Breast epithelium (tissue), 4 donors: ENCODE measurements at places on chromosomes 12 and 14. TPM values are rescaled to one million over a fixed set of nuclear protein-coding genes. Genes with fewer than 3 reads are reported as not detected.
A peak's percentile ranks its signal among the peaks of the same experiment; 100 is the strongest.

- no peak for DNase-seq
These were observed 17.4 kb downstream of the TAMALIN start for GRCh38 chr12:52023976-52024688.

- no peak for DNase-seq
These were observed 18.9 kb upstream of the CD27 start for GRCh38 chr12:6425590-6426531.

GRCh38 chr14:60245380-60246177 lies 3.4 kb upstream of the PPM1A start:
- DNase-seq = no peak

- no peak for DNase-seq
These were observed 12.9 kb upstream of the TUBA1A start for GRCh38 chr12:49201595-49202295.

GRCh38 chr14:52977798-52978197 lies 26.9 kb upstream of the FERMT2 start:
- no peak for DNase-seq

The CLEC4C gene
- total RNA-seq = not detected

DNA sequence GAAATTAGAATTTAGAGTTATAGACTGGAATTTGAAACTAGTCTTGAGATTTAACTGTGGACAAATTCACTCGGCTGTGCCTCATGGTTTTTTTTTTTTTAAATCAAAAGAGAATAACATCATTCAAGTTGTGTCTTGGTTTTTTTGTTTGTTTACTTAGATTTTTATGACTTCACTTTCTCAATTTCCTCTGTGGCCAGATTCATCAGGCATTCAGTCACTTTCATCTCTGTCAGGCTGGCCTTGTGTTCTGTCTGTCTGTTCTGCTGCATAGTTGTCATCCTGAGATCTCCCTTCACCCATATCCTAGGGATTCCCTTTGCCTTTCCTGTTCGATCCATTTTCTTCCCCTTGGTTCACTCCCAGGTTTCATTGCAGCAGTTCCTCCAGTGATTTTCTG lies 10.0 kb downstream of the MARK3 start:
- no peak for DNase-seq

The TBC1D30 gene
- 11.9 TPM for total RNA-seq

DNA sequence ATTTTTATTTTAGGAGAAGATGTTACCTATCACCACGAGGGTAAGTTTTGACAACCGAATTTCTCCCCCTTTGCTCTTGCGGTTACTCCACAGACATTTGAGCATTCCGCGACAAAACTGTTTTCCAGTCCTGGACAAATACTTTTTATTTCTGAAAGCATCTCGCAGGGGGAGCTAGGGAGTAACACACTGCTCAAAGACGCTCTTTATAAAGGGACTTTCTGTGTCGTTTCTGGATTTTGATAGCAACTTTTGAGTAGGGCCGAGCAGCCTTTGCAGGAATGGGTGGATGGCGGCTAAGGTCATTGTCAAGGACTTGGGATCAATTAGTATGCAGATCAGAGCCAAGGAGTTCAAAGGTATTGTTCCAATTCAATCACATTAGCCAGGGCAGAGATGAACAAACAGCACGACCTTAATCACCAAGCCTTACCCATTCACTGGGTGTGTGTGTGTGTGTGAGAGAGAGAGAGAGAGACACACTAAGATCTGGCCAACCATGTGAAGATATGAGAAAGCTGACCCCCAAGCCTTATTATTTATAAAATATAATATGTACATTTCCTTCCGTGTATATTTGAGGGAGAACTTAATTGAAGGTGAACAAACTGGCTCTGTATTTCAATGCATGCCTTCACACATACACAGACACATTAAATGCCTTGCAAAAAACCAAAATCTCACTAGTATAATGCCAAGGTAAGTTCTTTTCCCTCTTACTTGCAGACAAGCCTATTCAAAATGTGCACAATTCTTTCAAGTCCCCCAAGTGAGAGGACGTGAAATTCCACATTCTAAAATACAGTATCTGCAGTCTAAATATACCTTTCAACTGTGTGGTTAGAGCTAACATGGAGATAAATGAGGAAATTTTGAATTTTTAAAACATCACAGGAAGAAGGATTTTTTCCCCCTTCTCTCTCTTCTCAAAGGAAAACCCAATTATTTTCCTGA lies 613.8 kb downstream of the VRK1 start:
- no peak for DNase-seq

DNA sequence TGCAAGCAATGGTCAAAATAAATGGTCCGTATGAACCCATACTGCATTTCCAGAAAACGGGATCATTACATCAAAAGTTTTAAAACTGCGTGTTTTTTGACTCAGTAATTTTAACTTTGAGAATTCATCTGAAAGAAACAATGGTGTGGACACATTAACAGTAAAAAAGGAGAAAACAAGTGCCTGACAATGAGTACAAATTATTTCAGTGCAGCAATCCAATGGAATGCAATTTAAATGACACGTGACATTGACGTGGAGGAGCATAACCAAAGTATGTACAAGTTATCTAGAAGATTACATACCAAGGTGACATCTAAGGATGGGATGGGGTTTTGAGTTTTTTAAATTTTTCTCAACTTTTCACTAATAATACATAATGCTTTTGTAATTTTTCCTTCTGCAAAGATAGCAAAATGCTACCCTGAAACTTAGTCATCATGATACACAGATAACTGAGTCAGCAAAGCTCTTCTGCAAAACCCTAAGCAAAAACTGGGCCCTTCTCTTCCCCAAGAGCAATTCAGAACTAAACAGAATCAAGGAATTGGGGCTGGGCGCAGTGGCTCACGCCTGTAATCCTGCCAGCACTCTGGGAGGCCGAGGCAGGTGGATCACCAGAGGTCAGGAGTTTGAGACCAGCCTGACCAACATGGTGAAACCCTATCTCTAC lies 20.4 kb downstream of the HNRNPC start:
- DNase-seq = no peak

DNA sequence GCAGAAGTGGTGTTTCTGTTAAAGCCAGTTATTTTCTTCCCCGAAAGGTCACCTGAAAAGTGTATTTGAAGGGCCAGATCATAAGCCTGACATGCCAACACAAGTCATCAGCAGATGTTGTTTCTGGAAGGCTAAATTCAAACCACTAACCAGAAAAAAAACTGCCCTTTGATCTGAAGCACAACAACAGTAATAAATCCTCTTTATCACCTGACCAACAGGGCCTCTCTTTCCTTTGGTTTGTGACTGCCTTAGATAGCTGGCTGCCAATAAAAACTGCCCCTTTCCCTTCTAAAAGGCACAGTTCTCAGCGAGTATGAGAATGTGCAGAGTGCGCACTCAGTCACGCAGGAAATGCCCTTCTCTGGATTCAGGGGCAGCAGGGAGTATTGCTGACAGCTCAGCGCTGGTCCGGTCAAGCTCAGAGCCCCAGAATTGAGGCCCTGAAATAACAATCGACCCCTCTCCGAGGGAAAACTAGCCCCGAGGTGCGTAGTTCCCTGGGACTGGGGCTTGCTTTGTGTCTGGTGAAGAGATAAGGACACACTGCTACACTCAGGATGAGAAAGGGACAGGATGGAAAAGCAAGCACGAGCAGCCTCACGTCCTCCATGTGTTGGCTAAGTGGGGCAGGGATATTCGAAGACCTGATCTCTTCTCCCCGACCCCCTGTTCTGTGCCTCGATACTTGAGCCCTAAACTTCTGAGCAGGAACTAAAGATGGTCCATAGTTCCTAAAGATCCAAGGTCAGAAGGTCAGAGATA lies 184.2 kb upstream of the GZMB start:
- DNase-seq = no peak

DNA sequence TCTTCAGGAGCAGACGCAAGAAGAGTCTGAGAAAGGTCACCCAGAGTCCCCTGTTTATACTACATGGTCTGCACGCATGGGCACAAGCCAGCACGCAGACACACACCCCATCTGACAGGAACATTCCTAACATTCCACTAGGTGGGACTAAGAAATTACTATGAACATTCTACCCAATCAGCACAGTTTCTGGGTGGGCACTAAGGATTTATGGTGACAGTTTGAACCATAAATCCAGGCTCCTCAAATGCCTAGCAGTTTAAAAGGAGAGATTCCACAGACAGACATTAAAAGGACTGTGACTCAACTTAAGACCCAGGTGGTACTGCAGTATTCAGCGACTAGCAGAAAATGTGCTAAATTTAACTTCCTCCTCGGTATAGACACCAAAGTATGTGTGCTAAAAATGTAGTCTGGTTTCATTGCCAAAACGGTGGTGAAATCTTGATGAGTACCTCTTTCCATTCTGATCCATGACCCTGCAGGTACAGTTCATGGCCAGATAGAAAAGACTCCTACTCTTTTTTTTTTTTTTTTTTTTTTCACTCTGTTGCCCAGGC lies 16.2 kb downstream of the ABHD4 start:
- DNase-seq = no peak

GRCh38 chr12:131774576-131775391 lies 53.4 kb upstream of the MMP17 start:
- peak; percentile 24 for DNase-seq

DNA sequence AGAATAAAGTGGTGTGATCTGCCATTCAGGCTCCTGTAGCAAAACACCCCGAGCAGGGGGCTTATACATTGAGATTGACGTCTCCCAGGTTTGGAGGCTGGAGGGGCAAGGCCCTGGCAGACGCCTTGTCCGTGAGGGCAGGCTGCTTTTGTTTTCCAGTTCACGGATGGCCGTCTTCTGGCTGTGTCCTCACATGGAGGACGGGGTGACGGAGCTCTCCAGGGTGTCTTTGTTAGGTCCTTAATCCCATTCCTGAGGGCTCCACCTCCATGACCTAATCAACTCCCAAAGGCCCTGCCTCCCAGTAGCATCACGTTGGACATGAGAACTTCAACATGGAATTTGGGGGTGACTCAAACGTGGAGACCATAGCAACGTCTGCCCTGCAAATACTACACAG lies 147.7 kb downstream of the KIF26A start:
- no peak for DNase-seq

The LRRC10 gene
- total RNA-seq = not detected

- DNase-seq = no peak
These were observed 2.1 kb upstream of the PLEK2 start for GRCh38 chr14:67413806-67414769.

DNA sequence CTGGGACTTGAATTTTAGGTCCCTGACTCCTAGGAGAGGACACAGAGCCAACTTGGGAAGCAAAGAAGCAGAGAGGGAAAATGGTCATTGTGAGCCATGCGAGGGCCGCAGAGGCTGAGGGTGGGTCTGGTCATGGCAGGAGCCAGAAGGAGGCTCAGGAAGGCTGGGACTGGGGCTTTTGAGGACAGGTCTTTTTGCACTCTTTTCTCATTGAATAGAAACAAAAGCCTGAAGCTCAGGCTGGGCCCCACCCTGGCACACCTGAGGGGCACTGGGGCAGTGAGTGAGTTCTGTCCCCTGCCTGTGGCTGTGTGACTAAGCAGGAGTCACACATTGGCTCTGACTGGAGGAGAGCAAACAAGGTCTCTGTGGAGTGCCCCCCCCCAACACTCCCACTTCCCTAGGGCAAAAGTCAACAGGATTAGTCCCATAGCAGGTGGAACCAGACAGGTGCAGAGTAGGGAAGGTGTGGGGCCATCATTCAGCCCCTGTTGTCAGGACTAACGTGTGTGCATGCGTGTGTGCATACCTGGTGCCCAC lies 2.8 kb downstream of the KRT7 start:
- DNase-seq = peak; percentile 85

GRCh38 chr14:22047115-22047514 lies 373.5 kb upstream of the OR4E1 start:
- DNase-seq = no peak

DNA sequence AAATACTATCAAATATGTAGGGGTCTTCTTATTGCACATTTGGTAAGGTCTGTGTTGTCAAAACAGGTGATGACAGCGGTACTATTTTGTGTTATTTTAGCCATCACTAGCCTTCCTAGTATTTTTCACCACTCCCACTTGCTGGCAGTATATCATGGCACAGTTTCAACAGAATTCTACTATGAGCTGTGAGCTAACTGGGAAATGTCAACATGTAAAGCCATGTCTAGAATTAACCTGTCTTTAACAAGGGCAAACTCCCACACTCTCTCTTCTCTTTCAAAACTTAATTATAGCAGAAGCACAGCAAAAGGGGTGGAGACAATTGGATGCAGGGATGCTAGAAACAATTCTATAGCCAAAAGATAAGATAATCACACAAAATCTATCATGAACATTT lies 253.4 kb downstream of the PAX9 start:
- no peak for DNase-seq

GRCh38 chr14:101019990-101020710 lies 116.6 kb upstream of the RTL1 start:
- peak; percentile 43 for DNase-seq
